Testis (tissue), 5 donors: ENCODE measurements at places on chromosomes 2 and 18.

- H3K36me3 ChIP-seq = no peaks in the 10 kb centered on the region
- H3K4me1 ChIP-seq = peaks cover 5% of the 10 kb centered on the region
- H3K4me3 ChIP-seq = no peak overlapping the region
- DNase-seq = no peak
- H3K27ac ChIP-seq = no peak overlapping the region
- H3K27me3 ChIP-seq = no peaks in the 10 kb centered on the region
Measured at GRCh38 chr2:69113627-69114026, 100.6 kb downstream of the ANTXR1 start.

GRCh38 chr2:197950724-197951123, 146.3 kb downstream of the PLCL1 start:
- no peak overlapping the region for H3K27ac ChIP-seq
- no peak for DNase-seq
- no peak overlapping the region for H3K4me3 ChIP-seq
- no peaks in the 10 kb centered on the region for H3K4me1 ChIP-seq
- H3K27me3 ChIP-seq = no peaks in the 10 kb centered on the region
- H3K36me3 ChIP-seq = no peaks in the 10 kb centered on the region

DNA sequence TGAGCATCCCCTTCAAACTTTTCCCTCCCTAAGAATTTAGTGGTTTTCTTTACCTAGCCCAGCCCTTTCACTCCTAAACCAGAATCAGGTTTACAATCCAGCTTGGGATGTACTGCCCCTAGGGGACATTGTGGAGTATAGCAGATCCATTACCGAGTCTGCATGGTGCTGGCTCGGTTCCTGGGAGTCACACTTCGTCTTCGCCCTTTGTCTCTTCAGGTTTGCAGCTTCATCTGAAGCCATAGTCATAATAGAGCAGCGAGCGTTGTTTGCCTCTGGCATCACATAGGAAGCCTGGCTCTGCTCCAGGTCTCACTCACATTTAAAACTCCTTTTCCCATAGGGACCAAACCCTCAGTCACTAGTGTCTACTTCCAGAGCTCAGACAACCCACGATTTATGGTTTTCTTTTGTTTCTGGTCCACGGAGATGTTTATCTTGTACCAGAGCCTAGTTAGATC, 16.8 kb upstream of the LYPD6 start:
- H3K4me1 ChIP-seq = no peaks in the 10 kb centered on the region
- H3K4me3 ChIP-seq = no peak overlapping the region
- H3K27ac ChIP-seq = no peak overlapping the region

GRCh38 chr2:12070153-12070552, 323.7 kb downstream of the LPIN1 start:
- H3K4me3 ChIP-seq = no peak overlapping the region
- H3K27ac ChIP-seq = no peak overlapping the region
- no peaks in the 10 kb centered on the region for H3K27me3 ChIP-seq
- H3K36me3 ChIP-seq = no peaks in the 10 kb centered on the region
- DNase-seq = no peak

- no peak overlapping the region for H3K4me3 ChIP-seq
- H3K27me3 ChIP-seq = no peaks in the 10 kb centered on the region
- no peak overlapping the region for H3K27ac ChIP-seq
- H3K36me3 ChIP-seq = no peaks in the 10 kb centered on the region
- DNase-seq = no peak
Measured at GRCh38 chr2:36318547-36318946, 37.0 kb upstream of the CRIM1 start.

- no peak overlapping the region for H3K4me3 ChIP-seq
- H3K27me3 ChIP-seq = no peaks in the 10 kb centered on the region
- no peak for DNase-seq
- H3K4me1 ChIP-seq = no peaks in the 10 kb centered on the region
- no peaks in the 10 kb centered on the region for H3K36me3 ChIP-seq
Measured at GRCh38 chr2:209463226-209463625, 39.4 kb downstream of the MAP2 start.

DNA sequence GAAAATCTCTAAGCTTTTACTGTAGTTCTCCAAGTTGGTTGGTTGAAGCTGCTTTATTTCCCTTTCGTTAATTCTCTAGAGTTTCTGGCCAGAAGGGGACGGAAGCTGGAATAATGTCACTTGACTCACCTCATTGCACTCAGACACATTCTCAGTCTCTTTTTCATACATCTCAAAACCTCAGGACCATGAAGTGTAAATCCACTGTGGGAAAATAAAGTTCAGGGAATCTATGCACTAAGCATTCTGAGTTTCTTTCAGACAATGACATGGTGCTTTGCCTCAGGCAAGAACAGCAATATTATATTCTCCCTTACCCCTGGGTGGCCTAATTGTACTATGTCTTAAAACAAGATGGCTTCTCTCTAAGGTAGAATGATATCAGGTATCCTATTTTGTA, 167.8 kb downstream of the PRPF40A start:
- no peak overlapping the region for H3K27ac ChIP-seq
- no peak for DNase-seq
- peaks cover 17% of the 10 kb centered on the region for H3K4me1 ChIP-seq
- H3K27me3 ChIP-seq = no peaks in the 10 kb centered on the region
- no peaks in the 10 kb centered on the region for H3K36me3 ChIP-seq
- no peak overlapping the region for H3K4me3 ChIP-seq
